ENCODE measurements at places on chromosomes 4 and X. TPM values are rescaled to one million over a fixed set of nuclear protein-coding genes. Genes with fewer than 3 reads are reported as not detected.
A peak's percentile ranks its signal among the peaks of the same experiment; 100 is the strongest.

- no peak for DNase-seq
Observed at GRCh38 chrX:30777575-30777974, 111.5 kb downstream of the TAB3 start.

GRCh38 chr4:185384930-185385331 is 10.8 kb downstream of the LRP2BP start:
- DNase-seq = no peak

GRCh38 chrX:78661836-78662235 is 2.7 kb upstream of the RTL3 start:
- DNase-seq = no peak

- no peak for DNase-seq
Observed at GRCh38 chr4:65019775-65020174, 610.5 kb upstream of the TECRL start.

The CXCL8 gene
- 7.8 TPM for total RNA-seq

DNA sequence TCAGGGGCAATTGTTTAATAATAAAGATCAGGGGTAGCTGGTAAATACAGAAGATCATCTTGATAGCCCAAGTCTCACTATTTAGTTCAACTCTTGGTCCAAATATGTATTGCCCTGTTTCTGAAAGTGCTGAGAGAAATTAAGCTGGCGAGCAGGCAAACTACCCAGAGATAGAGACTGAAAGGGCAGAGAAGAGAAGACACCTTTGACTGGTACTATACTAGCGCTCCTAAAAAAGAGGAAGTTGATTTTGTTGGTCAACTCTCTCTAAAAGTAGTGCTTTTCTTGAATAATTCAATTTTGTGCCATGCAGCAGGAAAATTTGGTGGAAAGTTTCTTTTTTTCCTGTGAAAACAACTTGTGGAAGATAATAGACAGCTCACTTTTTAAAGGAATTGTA is 64.0 kb downstream of the IGSF1 start:
- DNase-seq = no peak

DNA sequence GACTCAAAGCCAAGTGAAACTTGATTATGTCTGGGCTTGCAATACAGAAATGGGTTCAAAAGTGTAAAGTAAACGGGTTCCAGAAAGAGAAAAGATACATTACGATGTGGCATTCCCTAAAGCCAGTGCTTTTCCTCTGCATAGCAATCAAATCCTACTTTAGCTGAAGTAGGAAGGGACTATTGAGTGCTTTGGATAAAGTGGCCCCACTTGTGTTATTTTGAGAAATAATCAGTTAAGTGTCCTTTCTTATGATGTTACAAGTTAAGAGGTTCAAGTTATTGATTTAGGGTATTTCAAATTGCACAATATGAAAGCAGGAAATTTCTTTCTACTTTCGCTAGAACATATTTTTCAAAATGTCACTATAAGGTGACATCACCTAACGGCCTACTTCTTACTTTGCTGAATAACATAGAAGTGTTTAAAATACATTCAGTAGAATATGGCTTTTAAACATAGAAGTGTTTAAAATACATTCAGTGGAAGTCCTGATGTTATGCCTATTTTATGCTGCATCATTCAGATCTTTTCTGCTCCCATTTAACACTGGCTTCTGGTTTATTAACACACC is 235.2 kb downstream of the DTHD1 start:
- no peak for DNase-seq

The TLR10 gene
- total RNA-seq = not detected

DNA sequence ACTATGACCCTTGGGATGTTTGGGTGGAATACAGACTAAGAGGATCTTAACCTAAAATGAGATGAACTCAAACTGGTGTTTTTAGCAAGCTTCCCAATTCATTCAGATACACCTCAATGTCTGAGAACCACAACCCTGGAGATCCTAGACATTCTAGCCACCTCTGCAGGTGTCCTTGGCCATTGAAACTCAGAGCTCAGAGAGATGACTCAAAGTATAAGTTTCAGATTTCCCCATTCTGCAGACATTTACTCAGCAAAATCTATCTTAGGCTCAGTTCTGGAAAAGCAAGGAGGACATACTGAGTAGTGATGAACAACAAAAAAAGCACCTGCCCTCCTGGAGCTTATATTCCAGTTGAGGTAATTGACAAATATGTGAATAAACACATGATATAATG is 47.8 kb downstream of the COMMD8 start:
- DNase-seq = no peak

GRCh38 chr4:173801876-173802661 is 272.0 kb upstream of the HAND2 start:
- no peak for DNase-seq

- no peak for DNase-seq
Observed at GRCh38 chr4:83054928-83055327, 19.9 kb downstream of the COPS4 start.

The CENPVL1 gene
- not detected for total RNA-seq

DNA sequence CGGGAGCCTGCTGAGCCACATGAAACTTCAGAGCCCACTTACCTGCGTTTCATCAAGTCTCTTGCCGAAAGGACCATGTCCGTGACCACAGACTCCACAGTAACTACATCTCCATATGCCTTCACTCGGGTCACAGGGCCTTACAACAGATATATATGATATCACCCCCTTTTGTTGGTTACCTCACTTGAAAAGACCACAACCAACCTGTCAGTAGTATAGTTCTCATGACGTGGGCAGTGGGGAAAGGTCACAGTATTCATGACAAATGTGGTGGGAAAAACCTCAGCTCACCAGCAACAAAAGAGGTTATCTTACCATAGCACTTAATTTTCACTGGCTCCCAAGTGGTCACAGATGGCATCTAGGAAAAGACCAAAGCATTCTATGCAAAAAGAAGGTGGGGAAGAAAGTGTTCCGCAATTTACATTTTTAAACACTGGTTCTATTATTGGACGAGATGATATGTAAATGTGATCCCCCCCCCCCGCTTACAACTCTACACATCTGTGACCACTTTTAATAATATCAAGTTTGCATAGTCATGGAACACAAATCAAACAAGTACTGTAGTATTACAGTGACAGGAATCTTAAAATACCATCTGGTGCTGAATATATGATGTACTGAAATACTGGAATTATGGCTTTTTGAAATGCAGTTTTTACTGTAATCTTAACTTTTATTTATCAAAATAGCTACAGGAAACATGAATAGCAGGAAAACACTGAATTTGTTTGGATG is 129.9 kb downstream of the TET2 start:
- no peak for DNase-seq

The BEX1 gene
- 85.8 TPM for total RNA-seq

The NLGN3 gene
- total RNA-seq = not detected

- no peak for DNase-seq
Observed at GRCh38 chr4:187357821-187358220, 634.2 kb upstream of the FAT1 start.

GRCh38 chr4:8417071-8417614 is 23.4 kb downstream of the ACOX3 start:
- no peak for DNase-seq

- no peak for DNase-seq
Observed at GRCh38 chr4:184274286-184274951, 56.7 kb upstream of the ENPP6 start.

DNA sequence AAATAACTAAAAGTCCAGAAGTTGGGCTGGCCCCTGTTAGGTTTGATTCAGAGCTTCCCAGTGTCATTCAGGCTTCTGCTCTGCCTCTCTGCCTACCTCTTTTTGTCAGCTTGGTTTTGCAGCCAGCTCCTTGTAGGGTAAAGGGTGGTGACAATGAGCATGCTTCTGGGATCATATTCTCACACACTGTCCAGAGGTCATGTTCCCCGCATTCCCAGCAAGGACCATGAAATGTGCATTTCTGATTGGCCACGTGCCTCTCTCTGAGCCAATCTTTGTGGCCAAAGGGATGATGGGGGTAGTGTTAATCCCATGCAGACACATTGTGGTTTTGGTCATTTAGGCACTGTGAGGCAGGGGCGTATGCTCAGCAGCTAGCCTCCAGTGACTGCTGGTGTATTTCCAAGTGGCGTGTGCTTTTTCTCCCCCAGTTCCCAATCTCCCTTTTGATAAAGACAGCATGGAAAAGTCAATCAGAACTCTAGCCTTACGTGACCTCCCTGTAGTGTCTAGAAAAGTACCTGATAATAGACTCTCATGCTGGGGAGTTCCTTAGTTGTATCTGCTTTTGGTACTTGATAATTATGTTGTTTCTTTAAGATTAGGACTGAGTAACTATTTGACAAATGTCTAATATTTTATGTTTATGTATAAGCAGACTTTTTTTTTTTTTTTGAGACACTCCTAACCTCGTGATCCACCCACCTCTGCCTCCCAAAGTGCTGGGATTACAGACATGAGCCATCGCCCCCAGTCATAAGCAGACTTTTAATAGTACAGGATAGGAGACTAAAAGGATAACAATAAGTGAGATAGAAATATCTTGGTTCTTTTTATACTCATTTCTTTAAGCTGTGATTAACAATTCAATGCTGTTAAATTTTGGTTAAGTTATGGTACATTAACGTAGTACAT is 57.8 kb downstream of the KIAA0232 start:
- DNase-seq = peak; percentile 34

All from HepG2 (cell line).